WTC11 (cell line): ENCODE measurements at places on chromosomes 12 and 14.

DNA sequence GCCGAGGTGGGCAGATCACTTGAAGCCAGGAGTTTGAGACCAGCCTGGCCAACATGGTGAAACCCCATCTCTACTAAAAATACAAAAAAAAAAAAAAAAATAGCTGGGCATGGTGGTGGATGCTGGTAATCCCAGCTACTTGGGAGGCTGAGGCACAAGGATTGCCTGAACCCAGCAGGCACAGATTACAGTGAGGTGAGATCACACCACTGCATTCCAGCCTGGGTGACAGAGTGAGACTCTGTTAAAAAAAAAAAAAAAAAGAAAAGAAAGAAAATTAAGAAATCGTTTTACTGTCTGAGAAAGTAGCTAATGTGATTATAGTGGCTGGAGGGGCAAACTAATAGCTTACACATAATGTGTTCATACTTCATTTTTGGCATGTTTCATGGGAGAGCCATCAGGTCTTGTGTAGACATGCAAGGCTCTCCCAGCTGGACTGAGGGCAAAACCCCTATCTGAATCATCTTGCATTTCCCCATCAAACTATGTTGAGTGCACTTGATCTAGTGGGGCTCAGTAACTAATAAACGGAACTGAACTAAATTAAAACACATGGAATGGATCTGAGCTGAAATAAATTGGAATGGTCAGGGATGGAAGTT, 16.2 kb downstream of the KIF21A start:
- DNase-seq = no peak

- no peak for DNase-seq
Observed at GRCh38 chr14:91545946-91546716, 36.0 kb upstream of the PPP4R3A start.

GRCh38 chr12:110312581-110313360, 31.7 kb downstream of the ATP2A2 start:
- no peak for DNase-seq

DNA sequence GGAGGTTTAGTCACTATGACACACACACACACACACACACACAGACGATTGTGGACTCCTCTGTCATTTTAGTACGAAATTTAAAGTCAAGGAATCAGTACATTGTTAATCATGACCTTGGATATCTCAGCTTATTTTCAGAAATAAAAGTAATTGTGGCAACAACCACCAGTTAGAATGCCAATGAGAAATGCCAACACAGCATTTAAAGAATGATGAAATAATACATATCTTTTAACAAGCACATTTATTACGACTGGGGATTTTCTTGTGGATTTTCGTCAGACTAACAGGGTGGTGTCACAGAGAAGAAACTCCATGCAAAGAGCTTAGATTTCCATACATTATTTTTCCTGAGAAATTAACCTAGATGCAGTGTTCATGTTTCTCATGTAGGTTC, 1289.4 kb downstream of the AACS start:
- no peak for DNase-seq

GRCh38 chr14:80718940-80719339, 222.6 kb downstream of the CEP128 start:
- DNase-seq = no peak

- no peak for DNase-seq
Observed at GRCh38 chr12:14213542-14213941, 151.9 kb upstream of the ATF7IP start.

GRCh38 chr14:94375552-94376107, 12.8 kb downstream of the SERPINA1 start:
- no peak for DNase-seq

DNA sequence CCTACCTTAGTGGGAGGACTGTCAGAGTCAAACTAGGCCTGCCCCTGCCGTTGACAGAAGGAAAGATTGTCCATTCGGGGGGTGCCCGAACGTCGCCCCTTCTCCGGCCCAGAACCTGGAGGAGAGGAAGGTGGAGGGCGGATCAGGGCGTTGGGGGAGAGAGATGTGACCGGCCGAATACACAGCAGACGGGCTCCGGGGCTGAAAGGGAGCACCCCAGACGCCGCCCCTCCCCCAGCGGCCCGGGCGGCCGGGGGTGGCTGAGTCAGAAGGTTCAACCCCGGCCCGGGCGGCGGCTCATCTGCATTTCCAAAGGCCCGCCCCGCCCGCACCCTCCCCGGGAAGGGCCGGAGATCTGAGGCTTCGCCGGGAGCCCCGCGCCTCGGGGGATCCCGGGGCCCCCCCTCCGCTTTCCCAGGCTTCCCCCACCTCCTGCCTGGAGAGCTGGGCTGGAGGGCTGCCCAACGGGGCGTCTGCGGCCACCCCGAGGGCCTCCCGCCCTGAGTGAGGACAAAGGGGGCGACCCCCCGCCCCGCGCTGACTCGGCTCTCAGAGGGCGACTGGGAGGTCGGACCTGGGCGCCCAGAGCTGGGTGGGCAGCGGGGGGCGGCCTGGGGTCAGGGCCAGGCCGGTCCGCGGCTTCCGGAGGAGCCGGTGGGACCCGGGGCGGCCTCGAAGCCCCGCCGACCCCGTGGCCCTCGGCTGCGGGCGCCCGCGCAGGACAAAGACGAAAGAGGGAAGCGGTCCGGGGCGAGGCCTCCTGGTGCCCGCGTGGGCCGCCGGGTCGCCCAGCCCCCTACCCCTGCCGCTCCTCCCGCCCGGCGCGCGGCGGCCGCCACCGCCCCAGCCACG, 3.7 kb upstream of the SETD1B start:
- DNase-seq = peak; percentile 74

GRCh38 chr12:52280319-52280795, 5.9 kb downstream of the KRT86 start:
- DNase-seq = no peak

- DNase-seq = no peak
Observed at GRCh38 chr14:55973285-55973800, 144.9 kb upstream of the PELI2 start.

GRCh38 chr12:68631227-68631626, 20.5 kb downstream of the RAP1B start:
- DNase-seq = no peak

GRCh38 chr12:23888396-23889068, 60.9 kb downstream of the SOX5 start:
- DNase-seq = no peak

- DNase-seq = no peak
Observed at GRCh38 chr14:32090686-32091085, 13.6 kb downstream of the ARHGAP5 start.

DNA sequence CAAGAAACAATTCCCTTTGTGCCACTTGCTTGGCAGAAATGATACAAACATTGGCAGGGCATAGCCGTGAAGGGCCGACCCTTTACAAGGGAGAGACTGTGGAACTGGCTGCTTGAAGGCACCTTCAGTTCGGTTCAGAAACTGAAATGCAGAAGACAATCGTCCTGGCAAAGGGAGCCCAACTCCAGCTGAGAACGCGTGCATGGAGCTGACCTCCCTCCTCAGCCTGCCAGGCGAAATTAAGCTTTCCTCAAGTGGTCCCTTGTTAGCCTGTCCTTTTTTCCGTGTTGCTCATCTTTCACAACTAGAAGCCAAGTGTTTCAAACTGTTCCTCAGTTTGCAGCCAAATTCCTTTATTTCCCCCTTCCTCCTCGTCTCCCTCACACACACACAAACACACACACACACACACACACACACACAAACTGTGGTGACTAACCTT, 8.1 kb downstream of the LGR5 start:
- DNase-seq = no peak

DNA sequence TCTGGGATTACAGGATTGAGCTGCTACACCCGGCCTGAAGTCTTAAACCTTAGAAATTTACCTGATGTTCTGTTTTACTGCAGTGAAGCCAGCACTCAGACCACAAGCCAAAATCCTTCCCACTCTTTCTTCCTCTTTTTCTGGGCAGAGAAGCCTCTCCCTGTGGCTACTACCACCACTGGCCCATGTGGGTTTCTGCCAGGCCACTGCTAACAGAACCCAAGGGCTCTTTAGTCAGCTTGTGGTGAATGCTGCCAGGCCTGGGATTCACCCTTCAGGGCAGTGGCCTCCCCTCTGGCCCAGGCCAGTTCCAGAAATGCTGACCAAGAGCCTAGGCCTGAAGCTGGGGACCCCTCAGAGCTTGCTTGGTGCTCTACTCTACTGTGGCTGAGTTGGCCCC, 35.3 kb downstream of the GAS2L3 start:
- DNase-seq = no peak

DNA sequence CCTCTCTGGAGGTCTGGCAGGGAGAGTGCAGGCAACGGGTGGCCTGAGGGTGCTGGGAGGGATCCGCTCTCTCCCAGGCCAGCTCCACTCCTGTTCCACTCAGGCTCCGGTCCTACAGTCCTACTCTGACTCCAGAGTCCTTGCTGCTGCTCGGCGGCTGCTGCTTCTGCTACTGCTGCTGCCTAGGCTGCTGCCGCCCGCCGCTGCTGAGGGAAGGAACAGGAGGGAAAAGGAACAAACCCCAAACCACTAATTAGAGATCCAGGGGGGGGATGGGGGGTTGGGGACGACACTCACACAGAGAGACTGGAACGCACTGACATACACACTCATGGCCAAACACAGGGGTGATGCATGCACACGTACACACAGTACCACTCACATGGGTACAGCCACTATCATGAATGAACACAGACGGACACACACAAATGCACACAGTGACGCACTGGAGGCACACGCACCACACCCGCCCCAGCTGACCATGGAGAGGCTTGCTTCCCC, at the start of gene SP7:
SP7 (minus strand) TSS at position 174 of the 501 bp plus-strand sequence. CDS start 708 bp downstream, outside the sequence.
- DNase-seq = no peak

- no peak for DNase-seq
Observed at GRCh38 chr14:68580671-68581070, 212.2 kb downstream of the ZFP36L1 start.

DNA sequence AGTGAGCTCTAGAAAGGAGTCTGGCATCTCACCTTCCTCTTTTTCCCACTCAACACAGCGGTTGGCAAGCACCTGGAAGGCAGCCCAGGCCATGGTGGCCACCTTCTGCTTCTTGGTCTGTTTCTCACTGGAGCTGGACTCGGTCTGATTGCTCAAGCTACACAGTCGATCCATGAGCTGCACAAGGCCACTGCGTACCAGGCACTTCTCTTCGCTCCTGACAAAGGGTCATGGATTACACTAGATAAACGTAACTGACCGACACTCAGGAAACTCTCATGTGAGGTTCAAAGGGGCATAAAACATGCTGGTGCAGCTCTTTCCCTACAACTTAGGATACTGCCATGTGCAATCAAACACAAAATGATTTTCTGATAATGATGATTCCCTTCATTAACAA, 113.7 kb downstream of the TRAFD1 start:
- no peak for DNase-seq

GRCh38 chr12:107325075-107325608, 231.8 kb upstream of the CRY1 start:
- DNase-seq = no peak

GRCh38 chr12:24222968-24223367, 273.5 kb upstream of the SOX5 start:
- DNase-seq = no peak

- DNase-seq = no peak
Observed at GRCh38 chr14:74599321-74599761, 12.7 kb downstream of the LTBP2 start.

DNA sequence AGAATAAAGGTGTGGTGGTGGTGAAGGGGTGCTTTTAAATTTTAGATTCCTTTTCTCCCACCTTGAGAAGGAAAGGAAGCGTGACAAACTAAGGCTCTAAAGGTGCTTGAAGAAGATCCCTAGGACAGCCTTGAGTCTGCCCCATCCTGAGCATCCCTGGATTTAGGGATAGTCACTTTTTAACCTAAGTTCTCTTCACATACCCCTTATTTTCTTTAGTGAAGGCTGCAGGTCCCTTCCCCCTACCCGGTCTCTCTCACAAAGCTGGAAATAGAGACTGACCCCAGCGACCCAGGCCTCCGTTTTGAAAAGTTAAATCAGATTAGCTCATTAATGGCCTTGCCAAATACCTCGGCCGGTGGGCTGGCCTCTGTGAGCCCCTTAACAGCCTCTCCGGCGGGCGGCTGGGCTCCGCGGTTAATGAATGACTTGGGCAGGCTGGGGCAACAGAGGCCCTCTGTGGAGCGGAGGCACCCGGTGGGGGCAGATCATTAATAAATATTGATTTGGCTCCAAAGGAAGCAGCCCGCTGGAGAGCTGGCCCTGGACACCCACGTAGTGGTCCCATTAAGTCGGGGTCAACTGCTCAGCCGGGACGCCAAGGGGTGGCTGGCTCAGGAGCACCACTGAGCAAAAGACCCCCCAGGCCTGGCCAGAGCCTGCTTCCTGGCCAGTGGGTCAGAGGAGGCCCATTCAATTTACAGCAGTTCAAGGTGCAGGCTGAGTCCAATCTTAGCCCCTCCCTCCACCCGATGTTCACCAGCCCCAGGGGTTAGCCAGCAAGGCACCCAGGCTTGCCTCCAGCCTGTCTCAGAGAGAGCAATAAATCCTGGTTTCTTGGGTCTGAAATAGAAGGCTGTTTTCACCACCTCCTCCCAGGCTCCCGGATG, 31.8 kb downstream of the PAH start:
- DNase-seq = no peak

- peak; percentile 25 for DNase-seq
Observed at GRCh38 chr12:32997471-32997870, 100.9 kb upstream of the PKP2 start.

DNA sequence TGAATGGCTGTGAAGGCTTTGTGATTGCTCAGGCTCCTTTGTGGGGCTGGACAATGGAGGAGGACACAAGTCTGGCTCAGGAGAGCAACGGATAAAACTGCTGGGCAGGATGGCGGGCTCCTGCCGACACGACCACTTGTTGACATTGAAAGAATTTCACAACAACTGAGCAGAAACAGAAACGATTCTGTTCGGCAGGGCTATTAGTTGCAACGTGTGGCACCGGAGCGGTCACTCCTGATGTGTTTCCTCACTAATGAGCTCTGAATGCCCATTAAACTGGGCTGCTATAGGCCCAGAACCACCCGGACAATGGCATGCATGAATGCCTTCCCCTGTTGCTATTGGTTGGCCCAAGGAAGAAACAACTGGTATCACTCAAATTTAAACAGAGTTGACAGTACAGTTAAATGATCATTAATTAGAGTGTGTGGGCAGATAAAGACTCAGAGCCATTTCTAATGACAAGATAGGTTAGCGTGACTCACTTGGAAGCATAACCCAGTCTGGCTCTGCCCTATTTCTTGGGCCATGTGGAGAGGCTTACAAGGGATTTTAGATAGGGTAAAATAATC, 142.9 kb downstream of the ASCL1 start:
- no peak for DNase-seq

GRCh38 chr12:1920971-1921370, 2.5 kb upstream of the CACNA2D4 start:
- DNase-seq = no peak

GRCh38 chr14:77212943-77213678, 31.5 kb downstream of the TMEM63C start:
- peak; percentile 87 for DNase-seq
